ENCODE measurements at places on chromosomes 2 and 18.

- peak; percentile 12 for DNase-seq
These were observed 226.2 kb downstream of the PIEZO2 start for GRCh38 chr18:10923141-10923540.

DNA sequence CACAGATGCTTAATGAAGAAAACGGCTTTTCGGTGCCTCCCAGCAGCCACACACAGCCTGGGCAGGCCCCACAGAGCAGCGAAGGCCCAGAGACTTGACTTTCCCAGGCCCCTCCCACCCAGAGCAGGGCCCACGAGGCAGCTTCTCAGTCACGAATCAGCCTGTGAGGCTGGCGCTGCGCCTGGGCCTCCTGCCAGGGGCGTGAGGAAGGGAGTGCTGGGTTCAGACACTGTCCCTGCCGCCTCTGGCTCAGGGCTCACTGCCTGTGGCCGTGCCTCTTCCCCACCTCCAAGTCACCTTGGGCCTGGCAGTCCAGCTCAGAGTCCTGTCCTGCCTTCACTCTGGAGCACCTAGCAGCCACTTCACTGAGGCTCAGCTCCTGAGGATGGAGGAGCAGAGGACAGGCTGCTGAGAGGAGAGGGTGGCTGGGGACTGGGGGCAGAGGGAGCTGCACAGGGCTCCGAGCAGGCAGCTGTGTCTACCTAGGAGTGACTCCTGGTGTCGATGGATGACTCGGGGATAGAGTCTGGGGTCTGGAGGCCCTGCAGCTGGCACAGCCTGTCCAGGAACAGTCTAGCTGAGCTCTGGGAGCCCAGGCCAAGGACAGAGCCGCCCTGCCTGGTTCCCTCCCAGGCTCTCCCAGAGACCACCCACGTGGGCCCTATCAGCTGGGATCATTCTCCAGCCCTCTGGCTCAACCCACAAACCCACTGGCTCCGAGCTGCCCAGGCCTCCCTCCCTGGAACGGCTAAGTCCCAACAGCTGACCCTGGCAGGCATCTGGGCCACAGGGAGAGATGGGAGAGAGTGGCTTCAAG lies 36.4 kb upstream of the FOSL2 start:
- DNase-seq: peak; percentile 92

- no peak for DNase-seq
These were observed 206.3 kb upstream of the SPHKAP start for GRCh38 chr2:228387776-228388175.

DNA sequence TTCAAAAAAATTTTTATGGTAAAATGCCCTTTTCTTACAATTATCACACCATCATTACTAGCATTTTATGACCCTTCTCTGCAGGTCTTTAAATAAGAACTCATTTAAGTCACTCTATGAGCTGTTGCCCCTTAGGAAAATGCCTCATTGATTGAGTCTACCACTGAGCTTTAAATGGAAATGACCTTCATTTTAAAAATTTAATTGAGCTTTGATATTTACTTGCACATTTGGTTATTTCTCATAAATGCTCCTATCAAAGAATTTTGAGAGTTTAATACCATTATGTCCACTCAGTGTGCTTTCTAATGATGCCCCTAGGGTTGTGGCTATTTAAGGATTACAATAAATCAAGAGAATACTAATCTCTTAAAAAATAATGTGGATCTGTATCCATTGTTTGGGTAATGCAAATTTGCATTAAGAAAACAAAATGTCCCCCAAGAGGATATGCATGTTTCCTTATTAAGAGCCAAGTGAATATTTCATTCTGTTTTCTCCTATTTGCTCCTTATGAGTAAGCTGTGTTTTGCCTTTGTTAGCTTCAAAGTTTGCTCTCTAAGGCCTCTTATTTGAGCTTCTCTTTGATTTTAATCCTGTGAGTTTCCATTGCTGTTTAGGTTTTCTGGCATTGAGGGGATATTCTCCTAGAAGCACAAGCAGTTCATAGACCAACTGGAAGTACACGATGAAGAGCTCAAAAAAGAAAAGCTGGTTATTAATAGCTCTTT lies 69.8 kb downstream of the CERS6 start:
- no peak for DNase-seq

DNA sequence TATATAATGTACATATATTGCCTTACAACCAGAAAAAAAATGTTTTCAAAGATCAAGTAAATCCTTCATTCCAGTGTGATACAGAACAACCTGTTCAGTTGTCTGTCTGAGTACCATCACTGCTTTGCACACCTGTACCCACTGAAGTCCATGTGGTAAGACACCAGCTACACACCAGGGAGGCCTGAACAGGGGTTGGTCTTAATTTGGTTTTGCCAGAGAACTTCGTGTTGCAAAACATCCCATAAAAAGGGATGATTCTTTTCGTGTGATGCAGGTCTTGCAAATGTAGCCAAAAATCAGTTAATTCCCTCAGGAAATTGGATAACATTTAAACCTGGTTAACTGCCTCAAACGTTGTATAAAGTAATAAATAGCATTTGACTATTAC lies 73.7 kb upstream of the SLC1A4 start:
- DNase-seq: peak; percentile 15

GRCh38 chr2:112542984-112543661 lies 858 bp downstream of the POLR1B start:
- peak; percentile 8 for DNase-seq
